Activated T-helper 2 cell treated with anti-CD3 and anti-CD28 coated beads, Interferon-gamma antibody, Interleukin-2, Interleukin-4, amounts not matched to agents 10 μg/mL and 5 μg/mL and 100 μg/mL, durations not matched to agents 14 hours and 24 hours and 36 hours (primary cell): ENCODE measurements at places on chromosomes 3 and 15. TPM values are rescaled to one million over a fixed set of nuclear protein-coding genes. Genes with fewer than 3 reads are reported as not detected.

Gene ALS2CL
- total RNA-seq, result 0.44 and 0.71 TPM in 2 replicates

Gene SCN5A
- total RNA-seq, result not detected in 2 replicates

Gene MAP1A
- 1.9 TPM in 2 replicates for total RNA-seq

Gene TIMP4
- 0.41 and 0.92 TPM in 2 replicates for total RNA-seq

Gene MINDY2
- total RNA-seq, result 10.7 and 11.6 TPM in 2 replicates

Gene HIGD2B
- total RNA-seq, result 0.16 TPM in 2 replicates

Gene GOLGA6L10
- total RNA-seq, result 0.71 and 1.0 TPM in 2 replicates

Gene RTP4
- total RNA-seq, result 3.4 and 3.9 TPM in 2 replicates

Gene CIP2A
- 45.6 and 53.2 TPM in 2 replicates for total RNA-seq

Gene GPR149
- not detected in 2 replicates for total RNA-seq

Gene CCNB2
- total RNA-seq, result 57.5 and 59.2 TPM in 2 replicates

Gene SPG11
- total RNA-seq, result 71.2 and 75.8 TPM in 2 replicates

DNA sequence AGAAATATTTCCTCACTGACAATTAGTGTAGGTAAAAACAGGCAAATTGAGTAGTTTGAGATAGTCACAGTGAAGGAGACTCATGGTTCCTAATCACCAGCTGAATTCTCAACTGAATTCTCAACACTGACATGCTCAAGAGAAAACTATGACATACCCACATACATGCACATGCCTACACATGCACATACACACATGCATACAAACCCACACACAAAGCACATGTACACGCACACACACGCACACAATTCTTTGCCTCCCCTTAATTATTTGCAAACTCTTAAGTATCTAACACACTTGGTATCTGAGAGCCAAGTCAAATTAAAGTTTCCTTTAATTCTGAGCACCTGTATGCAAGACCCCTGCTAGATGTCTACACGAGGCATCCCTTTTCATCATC, 111.8 kb downstream of the GABRB3 start:
- DNase-seq, result no peak

- DNase-seq, result no peak
These were observed 402.8 kb downstream of the EPHB1 start for GRCh38 chr3:135197856-135198255.

GRCh38 chr15:62099094-62099601, 32.4 kb downstream of the C2CD4A start:
- DNase-seq, result no peak

DNA sequence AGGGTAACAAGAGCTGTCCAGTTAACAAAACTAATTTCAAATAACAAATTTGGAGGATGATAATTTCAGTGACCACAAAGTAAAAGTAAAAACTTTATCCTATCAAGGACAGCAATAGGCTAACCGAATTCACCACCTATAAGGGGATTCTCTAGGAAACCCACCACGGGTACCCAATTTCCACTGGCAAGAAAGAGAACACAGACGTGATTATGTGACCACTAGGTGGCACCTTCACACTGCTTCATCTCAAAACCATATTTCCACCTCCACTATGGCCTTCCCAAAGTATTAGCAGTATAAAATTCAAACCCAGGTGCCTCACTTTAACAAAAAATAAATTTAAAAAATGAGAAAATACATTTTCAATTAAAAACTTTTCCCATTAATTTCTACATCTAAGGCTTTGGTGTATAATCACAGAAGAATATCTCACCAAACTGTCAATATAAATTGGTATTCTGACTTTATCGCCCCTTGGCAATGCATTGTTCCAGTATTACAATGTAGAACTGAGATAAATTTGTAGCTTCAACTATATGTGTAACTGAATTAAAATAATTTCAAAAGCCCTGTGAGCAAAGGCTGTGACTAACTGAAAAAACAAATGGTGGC, 96.5 kb downstream of the FSIP1 start:
- DNase-seq, result no peak

- no peak for DNase-seq
These were observed 22.5 kb downstream of the POPDC2 start for GRCh38 chr3:119637679-119638477.

DNA sequence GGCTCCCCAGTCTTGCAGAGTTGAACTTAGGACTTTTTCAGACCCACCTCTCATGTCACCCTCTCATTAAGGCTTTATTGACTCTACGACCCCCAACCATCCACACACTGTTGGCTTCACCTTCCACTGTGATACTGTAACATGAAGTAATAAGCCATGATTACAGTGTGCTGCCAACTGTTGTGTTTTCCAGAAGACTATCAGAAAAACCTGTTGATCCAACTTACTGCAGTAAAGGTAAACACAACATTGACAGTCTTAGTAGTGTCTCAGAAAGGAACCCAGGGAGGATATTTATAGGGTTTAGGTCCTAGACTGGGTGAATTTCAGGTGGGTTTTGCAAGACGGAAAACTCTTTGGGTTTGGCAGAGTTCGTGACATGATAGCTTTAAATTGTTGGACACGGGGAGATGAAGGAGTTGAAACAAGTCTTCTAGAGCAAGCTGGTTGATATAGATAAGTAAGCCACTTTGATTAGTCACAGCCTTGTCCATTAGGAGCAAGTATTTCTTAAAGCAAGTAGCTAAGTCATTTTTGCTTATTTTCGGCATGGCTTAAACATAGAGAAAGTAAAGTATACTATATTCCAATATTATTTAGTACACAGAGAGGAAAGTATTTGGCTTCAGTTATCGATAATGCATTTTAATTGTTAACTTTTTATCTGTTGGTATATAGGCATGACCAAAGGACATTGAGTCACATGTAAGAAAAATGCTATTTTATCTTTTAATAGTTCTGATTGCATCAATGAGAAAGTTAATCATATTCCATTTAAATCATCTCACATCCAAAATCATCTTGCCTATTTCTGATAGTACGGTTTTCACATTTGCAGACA, 2.4 kb upstream of the COL6A5 start:
- DNase-seq, result no peak

GRCh38 chr3:187849016-187849654, 103.9 kb upstream of the BCL6 start:
- DNase-seq, result no peak

GRCh38 chr15:70281811-70282307, 184.1 kb upstream of the TLE3 start:
- no peak for DNase-seq

DNA sequence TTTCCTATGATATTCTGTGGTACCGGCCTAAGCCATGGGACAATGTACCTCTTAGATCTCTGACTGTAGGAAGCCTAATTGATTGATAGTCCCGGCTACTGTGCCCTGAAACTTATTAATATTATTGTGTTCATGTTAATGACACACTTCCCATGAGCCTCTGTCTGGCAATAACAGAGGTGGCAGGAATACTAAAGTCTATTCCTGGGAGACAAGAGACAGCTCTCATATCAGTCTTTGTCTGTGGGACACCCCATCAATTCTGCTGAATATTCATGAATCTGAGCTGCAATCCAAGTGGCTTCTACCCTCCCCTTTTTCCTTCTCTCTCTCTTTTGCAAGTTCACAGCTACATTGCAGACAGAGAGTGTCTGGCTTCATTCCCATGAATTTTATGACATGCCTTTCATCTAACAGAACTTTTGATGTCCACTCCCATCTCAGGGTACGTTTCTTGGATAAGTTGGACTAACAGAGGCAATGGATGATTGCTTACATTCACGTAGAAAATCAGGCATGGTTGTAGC, 907.5 kb downstream of the ZPLD1 start:
- no peak for DNase-seq

GRCh38 chr15:63600616-63601025, 3.4 kb downstream of the FBXL22 start:
- peak; percentile 86 for DNase-seq

DNA sequence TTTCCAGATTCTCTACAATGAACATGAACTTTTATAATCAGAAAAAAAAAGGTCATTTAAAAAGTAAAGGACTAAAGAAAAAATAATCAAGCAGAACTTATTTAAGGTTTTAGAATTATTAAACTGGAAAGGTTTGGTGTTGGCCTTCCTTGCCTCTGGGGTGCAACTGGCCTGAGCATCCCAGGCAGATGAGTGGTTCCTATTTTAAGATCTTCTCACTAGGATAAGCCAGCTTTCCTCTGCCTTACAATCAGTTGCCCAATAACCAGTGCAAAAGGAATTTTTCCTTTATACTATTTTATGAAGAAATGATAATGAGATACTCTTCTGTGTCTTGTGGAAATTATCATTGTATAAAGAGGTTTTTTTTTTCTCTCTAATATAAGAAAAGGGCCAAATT, 56.6 kb downstream of the SEC22A start:
- no peak for DNase-seq

GRCh38 chr3:10395196-10395595, 74.3 kb upstream of the SEC13 start:
- DNase-seq, result no peak
